Bronchus fibroblast of lung (primary cell): ENCODE measurements at places on chromosomes 12 and 14. TPM values are rescaled to one million over a fixed set of nuclear protein-coding genes. Genes with fewer than 3 reads are reported as not detected.

The PRH2 gene
- 0.30 TPM in 1 of 2 replicates, not detected in the other for total RNA-seq

The GPRC5A gene
- total RNA-seq = 6.1 and 7.4 TPM in 2 replicates

The ACOT2 gene
- total RNA-seq = 27.9 and 29.4 TPM in 2 replicates

The SMAGP gene
- total RNA-seq = 23.2 and 30.5 TPM in 2 replicates

The RNASE3 gene
- not detected in 2 replicates for total RNA-seq
